ENCODE measurements at places on chromosomes 1 and 21.

GRCh38 chr1:226574591-226575435 is 26.2 kb downstream of the STUM start:
- no peak for DNase-seq

GRCh38 chr1:117679868-117680267 is 74.0 kb downstream of the TENT5C start:
- DNase-seq: no peak

DNA sequence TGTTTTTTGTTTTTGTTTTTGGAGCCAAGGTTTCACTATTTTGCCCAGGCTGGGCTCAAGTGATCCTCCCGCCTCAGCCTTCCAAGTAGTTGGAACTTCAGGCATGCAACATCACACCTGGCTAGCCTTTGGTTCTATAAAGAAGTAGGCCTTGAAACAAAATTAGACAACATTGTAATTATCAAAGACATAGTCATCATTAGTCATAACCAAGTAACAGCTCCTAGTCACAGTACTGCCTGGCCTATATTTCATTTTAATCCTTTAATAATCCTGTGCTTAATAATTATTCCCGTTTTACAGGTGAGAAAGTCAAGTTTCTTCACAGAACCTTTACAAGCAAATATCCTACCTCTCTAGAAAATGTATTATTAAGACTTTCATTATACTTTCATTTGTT is 52.3 kb upstream of the TBX15 start:
- DNase-seq: no peak

- no peak for DNase-seq
These were observed 39.9 kb downstream of the KRTAP10-1 start for GRCh38 chr21:44500111-44500510.

DNA sequence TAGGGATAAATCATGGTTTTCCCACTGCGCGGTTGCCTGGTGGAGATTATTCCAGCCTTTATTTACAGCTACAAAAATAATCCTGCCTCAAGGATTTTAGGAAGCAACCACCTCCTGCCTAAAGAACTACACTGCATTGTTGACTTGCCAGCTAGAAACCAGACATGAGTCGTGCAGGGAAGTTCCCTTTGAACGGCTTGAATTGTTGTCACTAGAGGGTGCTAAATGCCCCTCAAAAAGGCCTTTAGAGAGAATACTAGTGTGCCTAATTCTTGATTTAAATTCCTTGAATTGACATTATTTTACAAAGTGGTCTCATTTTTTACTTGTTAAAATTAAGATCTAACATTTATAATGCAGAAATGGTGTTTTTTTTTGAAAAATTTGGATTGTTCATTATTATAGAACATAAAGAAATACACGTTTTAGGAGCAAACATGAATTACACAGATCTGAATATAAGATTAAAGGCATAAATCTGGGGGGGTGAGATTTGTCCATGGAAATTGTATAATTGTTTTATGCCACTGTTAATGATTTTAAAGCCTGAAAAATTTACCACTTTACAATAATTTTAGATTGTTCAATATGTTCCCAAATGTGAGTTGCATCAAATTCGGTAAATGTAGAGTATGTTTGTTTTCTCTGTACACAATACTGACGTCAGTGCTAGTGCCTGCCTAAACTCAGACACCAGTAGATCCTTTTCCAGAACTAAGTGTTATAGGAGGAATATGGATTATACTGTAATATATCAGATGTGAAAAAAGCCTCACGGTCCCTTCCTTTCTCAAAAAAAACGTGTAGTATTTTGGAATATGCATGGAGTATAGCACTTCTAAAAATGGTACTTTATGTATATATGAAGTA is 7.6 kb upstream of the ERG start:
- DNase-seq: peak; percentile 82

DNA sequence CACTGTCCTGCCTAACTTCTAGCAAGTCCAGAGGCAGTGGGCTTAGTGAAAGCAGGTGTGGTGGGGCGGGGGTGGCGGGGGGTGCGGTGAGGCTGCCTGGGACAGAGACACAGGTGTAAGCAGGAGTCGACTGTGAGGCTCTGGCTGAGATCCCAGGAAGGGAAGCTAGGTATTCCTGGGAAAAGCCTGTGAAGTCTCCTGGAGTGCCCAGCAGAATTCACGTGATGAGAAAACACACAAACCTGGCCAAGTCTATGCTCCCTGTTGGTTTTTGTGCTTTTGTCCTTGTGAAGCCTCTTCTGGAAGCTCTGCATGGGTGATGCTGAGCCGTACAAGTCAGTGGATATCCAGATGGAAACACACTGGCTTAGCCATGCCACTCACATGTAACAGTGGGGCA is 5.3 kb downstream of the GALNT2 start:
- no peak for DNase-seq

- no peak for DNase-seq
These were observed 641.7 kb downstream of the LRRIQ3 start for GRCh38 chr1:73556270-73556669.

DNA sequence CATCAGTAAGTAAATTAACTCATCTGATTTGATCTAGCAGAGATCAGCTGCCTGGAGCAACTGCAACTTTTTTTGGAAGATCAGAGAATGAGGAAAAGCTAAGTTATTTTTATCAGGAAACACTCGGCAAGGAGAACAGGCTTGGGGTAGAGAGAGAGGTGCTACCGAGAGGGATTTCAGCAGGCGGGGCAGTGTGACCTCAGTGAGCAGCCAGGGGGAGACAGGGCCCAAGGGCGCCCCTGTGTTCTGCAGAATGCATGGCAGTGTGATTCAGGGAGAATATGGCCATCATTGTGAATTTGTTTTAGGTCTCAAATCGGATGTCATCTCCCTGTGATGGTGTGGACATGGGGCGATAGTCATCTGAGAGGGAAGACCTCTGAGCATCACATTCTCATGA is 484.1 kb upstream of the VAMP3 start:
- no peak for DNase-seq

DNA sequence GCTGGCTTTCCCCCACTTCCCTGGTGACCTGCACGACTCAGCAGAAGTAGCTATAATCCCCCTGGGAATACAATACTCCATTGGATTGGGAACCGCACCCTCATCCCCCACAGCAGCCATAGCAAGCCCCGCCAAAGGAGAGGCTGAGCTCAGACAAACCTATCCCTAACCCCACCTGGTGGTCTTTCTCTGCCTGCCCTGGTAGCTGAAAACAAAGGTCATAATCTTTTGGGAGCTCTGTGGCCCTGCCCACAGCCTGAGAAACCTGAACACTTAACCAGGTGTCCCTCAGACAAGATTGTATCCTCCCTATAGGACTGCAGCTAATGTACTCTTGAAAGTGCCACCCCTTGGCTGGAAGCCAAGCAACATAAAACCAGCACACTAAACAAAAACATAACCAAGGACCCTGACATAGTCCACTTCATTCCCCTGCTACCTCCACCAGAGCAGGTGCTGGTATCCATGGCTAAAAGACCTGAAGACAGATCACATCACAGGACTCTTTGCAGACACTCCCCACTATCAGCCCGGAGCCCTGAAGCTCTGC is 71.6 kb upstream of the RUNX1 start:
- peak; percentile 43 for DNase-seq

DNA sequence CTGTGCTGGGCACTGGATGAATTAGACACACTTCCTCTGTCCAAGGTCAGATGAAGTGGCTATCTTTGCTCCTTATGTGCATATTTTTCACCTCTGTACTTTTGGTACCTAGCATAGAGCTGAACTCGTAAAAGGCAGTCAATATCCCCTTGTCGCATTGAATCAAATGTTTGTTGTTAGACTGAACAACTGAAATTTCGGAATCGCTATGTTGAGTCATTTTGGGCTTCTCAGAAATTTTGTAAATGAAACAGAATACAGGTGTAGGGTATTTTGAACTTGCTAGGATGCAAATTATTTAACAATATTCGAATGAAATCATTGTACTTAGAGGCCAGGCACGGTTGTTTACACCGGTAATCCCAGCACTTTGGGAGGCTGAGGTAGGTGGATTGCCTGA is 48.0 kb downstream of the PDE4B start:
- no peak for DNase-seq

DNA sequence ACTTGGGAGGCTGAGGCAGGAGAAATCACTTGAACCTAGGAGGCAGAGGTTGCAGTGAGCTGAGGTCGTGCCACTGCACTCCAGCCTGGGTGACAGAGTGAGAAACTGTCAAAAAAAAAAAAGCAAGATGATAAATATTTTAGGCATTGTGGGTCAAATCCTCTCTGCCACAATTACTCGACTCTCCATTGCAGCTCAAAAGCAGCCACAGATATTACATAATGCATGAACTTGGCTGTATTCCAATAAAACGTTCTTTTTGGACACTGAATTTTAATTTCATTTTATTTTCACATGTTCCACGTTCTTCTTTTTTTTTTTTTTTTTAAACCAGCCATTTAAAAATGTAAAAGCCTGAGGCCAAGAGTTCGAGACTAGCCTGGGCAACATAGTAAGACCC is 69.4 kb downstream of the TCP10L start:
- DNase-seq: no peak

DNA sequence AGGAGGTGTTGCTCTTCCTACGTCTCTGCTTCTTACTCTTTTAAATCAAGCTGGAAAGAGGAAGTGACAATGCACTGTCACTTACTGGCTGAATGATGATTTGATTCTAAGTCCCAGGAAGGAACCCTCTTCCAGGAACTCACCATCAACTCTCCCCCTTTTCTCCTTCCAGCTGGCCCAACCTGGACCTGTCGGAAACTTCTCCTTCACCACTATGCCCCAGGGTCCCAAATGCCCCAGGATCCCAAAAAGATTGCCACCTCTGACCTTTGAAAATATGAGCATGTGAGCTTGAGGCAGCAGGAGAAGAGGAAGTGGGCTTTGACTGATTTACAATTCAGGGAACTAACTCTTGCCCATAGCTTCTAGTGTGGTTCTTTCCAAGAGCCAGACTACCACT is 5.3 kb upstream of the ADAMTS5 start:
- DNase-seq: no peak

DNA sequence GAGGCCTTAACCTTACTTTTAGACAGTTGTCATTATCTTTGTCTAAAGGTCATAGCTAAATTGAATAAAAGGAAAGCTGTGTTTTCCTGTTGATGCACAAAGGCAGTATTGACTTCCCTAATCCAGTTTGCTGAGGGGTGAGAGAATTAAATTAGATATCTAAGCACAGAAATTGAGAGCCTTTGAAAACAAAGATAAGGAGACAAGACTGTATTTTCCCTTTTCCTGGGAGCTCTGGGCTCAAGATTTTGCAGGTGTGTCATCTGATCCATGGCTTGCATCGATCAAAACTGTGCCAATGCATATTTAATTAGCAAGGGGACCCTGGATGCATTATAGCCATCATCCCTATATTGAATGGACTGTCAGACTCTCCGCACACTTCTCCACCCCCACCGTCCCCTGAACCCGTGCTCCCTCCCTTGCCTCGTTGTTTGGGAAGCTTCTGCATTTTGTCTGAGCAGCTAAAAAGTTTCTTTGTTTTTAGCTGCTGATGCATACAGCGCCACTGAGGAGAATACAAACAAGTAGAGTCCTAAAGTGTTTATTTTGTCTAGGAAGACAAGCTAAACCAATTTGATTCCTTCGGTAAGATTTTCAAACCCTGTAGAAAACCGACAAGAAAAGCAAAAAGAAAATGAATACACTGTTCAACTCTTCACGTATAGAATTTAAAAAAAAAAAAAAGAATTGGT is 186.3 kb downstream of the NFIA start:
- no peak for DNase-seq

DNA sequence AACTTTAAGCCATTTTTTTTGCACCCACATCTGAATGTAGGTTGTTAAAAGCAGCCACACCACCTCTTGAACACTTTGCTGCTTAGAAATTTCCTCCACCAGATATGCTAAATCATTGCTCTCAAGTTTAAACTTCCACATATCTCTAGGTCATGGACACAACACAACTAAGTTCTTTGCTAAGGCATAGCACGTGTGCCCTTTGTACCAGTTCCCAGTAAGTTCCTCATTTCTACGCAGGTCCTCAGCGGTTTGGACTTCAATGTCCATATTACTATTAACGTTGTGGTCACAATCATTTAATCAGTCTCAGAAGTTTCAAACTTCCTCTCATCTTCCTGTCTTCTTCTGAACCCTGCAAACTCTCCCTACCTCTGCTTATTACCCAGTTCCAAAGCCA is 661.6 kb upstream of the PKN2 start:
- no peak for DNase-seq

DNA sequence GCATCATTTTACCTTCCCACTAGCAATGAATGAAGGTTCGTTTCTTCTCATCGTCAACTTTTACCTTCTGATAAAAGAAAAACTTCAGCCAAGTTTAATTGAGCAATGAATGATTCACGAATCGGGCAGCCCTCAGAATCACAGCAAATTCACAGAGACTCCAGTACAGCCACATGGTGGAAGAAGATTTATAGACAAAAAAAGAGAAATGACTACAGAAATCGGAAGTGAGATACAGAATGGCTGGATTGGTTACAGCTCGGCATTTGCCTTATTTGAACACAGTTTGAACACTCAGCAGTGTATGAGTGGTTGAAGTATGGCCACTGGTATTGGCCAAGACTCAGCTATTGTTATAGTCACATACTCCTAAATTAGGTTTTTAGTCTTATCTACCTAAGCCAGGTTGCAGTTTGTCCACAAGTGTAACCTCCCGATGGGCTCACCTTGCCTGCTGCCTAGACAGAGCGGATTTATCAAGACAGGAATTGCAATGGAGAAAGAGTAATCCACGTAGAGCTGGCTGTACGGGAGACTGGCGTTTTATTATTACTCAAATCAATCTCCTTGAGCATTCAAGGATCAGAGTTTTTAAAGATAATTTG is 15.3 kb downstream of the AK4 start:
- DNase-seq: no peak

DNA sequence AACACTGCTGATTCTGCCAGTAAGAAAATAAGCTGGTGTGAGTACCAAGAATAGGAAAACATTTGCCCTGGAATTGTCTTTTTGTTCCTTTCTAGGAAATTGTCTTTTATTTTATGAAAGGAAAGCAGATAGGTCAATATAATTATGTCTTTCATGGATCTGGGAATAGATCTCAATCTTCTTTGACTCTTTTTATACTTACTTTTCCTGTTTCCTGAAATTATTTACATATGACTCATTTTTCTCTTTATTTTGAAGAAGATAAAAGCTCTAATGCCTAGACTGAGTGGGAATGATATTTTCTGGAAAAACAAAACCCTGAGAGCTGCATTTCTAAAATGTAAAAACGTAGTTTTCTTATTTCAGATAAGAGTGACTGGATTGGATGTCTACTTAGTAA is 100.1 kb downstream of the MAN1A2 start:
- no peak for DNase-seq

GRCh38 chr1:6157132-6157527 is 23.0 kb downstream of the CHD5 start:
- DNase-seq: no peak

- DNase-seq: no peak
These were observed 64.2 kb upstream of the RBM34 start for GRCh38 chr1:235225299-235225698.
